AG20443 (cell line): ENCODE measurements at places on chromosomes 1 and 21.
A peak's percentile ranks its signal among the peaks of the same experiment; 100 is the strongest.

GRCh38 chr1:220294846-220295301, 22.6 kb upstream of the RAB3GAP2 start:
- peak; percentile 12 for DNase-seq

DNA sequence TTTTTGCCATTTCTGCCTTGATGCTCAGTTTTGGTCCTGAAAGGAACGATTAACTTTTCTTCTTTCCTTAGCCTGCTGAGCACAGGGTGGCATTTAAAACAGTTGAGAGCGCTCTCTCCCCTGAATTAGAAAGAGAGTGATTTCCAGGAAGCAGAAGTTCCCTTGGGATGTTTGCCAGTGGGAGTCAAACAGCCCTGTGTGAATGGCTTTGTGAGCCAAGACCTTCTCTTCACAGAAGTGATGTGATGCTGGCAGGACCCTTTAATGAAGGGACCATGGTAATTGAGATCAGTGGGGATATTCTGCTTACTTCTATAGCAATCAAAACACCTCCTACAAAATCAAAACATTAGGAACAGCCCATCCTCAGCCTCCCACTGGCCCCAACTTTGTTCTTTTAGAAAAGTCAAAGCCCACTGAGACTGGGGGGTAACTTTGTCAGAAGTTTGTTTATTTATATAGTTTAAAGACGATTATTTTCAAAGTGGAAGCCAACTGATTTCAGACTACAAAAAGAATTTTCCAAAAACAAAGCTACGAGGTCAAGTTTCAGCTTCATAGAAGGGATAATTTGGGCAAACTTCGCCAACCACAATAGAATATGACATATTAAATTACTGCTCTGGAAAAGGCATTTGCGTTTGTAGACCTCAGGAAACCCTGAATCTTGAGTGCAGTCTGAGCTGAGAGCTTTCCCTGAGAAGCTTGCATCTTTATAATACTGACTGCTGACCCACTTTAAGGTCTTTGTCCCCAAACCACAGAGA, 122.7 kb downstream of the GABPA start:
- no peak for DNase-seq

- no peak for DNase-seq
Measured at GRCh38 chr1:18646091-18646785, 15.6 kb downstream of the PAX7 start.

GRCh38 chr1:231969076-231969475, 342.5 kb downstream of the DISC1 start:
- DNase-seq: no peak

GRCh38 chr21:42616941-42617340, 36.5 kb upstream of the PDE9A start:
- DNase-seq: no peak

GRCh38 chr1:247487057-247487456, 29.2 kb upstream of the OR2B11 start:
- DNase-seq: peak; percentile 52

DNA sequence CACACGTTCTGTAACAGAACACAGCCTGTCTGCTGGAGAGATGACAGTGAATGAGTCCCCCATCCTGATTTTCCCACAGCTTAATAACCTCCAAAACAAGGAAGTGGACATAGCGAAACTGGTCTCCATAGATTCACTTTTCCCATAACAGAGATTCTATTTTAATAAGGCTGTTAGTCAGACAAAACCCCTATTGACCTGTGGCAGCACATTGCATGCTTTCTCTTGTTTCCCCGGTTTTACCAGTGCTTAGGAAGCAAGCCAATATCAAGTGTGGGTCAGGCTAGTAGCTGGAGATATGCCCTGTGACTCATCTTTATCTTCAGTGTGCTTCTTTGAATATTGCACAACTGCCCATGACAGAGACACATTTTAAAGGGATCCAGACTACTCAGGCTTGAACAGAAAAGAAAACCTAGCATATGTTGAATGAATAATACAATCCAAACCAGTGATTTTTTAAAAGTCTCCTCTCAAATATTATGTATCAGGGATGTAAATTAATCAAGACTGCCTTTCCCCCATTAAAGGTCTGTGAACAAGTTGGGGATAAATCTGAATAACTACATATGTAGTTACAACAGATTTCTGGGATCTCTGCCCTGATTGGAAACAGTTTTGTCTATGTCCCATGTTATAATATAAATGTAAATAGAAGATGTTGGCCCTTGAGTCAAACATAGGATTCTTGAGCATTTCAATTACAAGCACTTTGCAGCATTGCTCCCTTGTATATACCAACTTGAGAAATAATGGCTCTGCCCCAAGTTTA, 11.9 kb upstream of the CLDN8 start:
- DNase-seq: peak; percentile 42

DNA sequence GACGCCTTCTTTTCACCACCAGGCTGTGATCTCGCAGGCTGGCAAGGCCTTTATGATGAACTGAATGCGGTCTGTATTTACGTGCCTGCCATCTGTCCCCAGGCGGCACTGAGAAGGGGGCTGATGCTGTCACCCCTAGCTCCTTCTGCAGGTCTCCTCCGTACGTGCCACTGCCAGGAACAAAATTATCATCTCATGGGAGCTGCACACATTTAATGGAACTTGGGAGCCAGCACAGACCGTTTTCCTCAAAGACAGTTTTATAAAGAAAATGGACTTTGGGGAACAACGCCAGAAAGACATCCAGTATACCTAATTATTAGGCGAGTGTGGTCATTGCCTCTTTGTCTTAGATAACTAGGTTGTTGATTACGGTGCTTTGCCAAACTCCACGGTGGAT, 434.5 kb downstream of the KIF26B start:
- no peak for DNase-seq

DNA sequence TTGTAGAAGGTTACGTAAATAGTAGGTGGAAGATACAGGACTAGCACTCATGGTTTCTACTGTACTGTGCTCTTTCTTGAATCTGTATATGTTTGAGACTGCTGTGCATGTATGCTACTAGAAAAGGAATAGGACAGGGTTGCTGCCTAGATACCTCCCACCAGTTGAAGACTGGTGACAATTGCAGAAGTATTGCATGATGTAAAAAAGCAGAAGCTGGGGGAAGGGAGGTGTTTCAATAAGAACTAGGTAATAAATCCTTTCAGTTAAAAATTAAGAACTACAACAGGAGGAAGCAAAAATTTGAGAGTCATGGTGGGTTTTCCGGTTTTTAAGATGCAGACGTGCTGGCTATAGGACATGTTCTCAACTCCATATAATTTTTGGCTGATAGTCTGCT, 88.1 kb downstream of the CCDC30 start:
- DNase-seq: no peak

- DNase-seq: peak; percentile 30
Measured at GRCh38 chr1:71080230-71080738, 551 bp downstream of the ZRANB2 start.

DNA sequence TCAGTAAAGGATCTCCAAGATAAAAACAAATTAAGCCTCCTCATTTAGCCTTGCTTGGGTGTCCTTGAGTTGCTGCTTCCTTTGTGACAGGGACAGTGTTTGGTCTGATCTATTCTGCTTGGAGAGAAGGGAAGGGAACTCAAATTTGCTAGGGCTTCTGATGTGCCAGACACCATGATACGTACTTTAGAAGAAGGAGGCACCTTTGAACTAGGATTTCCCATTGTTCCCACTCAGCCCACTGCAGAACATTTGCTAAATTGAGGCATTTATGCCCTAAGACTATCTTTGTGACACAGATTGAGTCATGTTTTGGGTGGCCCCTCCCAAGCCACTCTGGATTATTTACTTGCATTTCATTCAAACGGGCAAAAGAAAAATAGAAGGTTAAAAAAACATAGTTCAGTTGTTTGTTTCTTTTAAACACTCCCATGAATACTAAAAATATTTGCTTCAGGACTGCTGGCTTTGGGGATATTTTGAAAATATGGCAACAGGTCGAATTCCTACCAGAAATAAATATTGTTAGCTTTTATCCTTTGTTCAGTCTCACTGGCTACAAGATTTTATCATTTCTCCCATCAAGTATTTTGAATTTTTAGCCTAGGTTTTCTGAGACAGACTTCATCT, 81.9 kb upstream of the WLS start:
- no peak for DNase-seq

GRCh38 chr1:213783893-213784292, 203.9 kb upstream of the PROX1 start:
- DNase-seq: no peak

DNA sequence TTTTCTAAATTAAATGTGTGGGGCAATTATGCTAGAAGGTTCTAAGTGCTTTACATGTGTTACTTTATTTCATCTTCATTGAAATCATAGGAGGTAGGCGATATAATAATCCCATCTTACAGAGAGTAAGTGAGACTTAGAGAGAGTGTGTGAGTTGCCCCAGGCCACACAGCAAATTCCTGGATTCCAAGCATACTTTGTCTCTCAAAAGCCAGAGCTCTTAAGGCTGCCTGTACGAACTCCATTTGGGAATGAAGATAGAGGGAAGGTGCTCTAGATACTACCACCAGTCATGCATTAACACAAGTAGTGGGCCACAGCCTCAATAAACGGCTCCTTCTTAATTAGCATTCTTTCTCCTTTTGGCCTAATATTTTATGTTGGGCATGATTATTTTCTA, 170.1 kb downstream of the SIPA1L2 start:
- DNase-seq: peak; percentile 33

DNA sequence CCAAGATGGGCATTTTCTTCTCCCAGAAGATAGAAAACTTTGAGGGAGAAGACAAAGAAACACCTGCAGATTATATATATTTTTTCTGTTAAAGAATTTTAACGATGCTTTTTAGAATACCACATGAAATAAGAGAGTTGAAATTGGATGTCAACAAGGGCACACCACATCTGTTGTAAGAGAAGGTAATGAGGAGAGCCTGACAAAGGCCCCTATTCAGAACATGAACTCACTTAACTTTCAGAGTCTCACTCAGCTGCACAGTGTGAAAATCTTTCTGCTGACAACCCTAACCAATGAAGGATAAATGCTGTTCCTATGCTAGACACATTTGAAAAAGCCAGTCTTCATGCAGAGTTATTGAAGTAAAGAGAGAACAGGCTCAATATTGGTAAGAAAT, 7.3 kb downstream of the KRTAP22-2 start:
- no peak for DNase-seq

DNA sequence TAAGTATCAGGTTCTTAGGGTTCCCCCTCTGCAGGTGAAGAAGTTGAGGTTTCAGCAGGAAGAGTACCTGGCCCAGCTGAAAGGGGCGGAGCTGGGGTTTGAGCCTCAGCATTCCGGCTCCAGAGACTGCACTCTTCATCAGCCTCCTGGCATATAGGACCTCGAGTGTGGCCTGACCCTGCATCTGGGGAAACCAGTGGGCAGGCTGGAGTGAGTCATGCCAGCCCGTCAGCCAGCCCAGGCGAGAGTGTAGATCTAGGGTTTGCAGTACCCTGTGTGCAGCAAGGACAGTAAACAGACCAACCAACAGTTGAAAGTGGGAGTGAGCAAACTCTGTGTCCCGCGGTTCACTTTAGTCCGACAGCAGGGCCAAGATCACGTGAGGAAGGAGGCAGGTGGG, 14.1 kb downstream of the MFSD2A start:
- DNase-seq: no peak

DNA sequence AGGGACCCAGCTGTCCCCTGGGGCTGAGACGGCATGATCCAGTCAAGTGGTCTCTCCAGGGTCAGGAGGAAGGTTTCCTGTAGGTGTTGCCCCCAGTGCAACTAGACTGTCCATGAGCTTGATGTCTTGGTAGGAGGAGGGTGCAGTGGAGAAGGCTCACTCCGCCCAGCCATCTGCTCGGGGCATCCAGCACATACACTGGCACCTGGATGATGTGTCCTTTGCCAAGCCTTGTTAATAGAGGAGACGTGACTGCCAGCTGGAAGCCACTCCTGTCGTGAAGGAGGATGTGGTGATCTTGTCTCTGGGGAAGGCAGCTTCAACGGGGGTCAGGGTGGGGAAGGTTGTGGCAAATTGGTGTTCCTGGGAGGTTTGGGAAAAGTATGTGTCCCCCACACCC, 6.2 kb downstream of the DISP3 start:
- DNase-seq: no peak
